Stimulated activated CD8-positive, alpha-beta memory T cell treated with anti-CD3 and anti-CD28 coated beads, Interleukin-4, amount 100 ng/mL, for 1 hour (primary cell): ENCODE measurements at places on chromosomes 2 and 18.

- no peak for DNase-seq
Measured at GRCh38 chr2:201639205-201639604, 4.1 kb downstream of the TMEM237 start.

DNA sequence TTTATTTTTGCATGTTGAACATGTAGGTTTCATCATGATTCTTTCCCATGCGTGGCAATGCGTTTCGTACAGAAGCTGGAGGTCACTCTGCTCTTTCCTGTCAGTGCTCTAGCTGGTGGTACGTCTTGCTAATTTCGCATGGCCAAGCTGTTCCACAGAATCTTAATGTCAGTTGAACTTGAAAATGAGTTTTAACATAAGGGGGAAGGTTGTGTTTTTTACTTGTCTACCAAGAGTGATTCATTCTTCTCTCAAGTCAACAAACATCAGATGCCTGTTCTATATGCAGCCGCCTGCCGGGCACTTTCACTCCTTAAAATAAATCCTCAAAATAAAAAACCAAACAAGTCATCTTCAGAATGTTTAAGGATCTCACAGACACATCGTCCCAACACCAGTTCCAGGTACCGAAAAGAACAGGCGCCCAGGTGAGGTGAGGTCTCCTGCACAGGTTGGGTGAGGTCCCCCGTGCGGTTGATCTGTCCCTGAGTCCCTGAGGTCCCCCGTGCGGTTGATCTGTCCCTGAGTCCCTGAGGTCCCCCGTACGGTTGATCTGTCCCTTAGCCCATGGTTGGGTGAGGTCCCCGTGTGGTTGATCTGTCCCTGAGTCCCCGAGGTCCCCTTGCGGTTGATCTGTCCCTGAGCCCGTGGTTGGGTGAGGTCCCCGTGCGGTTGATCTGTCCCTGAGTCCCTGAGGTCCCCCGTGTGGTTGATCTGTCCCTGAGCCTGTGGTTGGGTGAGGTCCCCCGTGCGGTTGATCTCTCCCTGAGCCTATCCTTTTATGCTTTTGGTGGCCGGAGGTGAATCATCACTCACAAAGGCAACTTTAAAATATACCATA, 57.0 kb upstream of the KCNG2 start:
- no peak for DNase-seq

GRCh38 chr2:120763508-120763907, 27.8 kb downstream of the GLI2 start:
- DNase-seq, result no peak

DNA sequence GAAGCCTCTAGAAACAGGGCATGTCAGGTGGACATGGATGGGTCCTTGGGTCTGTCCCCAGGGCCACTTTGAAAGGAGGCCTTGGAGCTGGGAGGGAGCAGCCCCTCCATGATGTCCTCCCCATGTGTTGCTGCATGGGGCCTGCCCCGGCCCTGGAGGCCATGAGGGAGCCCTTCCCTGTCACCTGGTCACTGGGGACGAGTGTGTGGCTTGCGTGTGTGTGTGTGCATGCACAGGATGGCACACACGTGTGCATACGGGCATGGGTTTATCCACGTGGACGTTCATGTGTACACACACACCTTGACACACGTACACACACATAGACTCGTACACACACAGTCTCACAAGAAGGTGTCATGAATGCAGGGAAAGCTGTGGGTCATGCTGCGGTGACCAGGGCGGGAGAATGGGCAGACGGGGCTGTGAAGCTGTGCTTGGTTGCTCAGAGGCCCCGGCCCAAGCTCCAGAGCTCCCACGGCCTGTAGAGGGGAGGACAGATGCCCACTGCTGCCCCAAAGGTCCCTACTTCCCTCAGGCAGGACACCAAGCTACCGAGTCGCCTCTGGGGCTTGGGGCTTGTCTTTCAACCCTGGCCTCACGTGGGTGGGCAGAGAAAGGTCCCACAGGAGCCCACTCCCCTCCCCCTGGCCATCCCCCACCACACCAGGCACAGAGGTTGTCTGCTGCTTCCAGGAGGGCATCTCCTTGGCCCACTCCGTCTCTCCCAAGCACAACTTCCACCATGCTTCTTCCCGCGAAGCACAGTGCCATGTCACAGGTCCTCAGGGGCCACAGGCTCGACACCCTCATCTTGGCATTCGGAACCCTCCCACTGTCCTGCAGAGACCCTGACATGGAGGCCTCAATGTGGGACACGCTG, 42.3 kb upstream of the GPC1 start:
- DNase-seq, result no peak

- no peak for DNase-seq
Measured at GRCh38 chr18:52348209-52348608, 8.2 kb downstream of the DCC start.

DNA sequence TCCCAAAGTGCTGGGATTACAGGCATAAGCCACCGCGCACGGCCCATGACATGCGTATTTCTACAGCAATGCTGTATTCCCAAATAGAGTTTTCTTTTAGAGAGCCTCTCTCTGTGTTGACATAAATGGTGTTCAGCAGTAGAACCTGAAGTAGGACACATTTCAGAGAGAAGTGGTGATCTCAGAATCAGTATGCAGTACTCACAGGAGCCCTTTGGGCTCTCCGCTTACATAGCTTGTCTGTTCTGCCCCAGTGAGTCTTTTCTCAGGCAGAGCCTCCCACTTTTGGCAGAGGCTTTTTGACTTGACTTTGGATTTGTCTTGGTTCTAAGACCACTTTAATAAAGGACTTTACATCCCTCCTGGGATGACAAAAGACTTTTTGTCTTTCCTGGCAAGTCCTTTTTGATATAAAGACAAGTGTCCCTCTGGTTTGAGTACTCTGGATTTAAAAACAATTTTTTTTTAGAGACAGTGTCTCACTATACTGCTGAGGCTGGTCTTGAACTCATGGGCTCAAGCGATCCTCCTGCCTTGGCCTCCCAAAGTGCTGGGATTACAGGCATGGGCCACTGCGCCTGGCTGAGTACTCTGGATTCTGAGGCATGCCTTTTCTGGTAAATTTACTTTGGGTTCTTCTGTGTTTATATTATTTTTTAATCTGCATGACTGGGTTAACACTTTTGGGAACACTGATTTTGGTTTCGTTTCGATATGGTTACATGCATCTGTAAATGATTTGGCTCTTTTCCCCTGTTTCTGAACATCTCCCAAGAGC, 113.3 kb downstream of the SMAD2 start:
- no peak for DNase-seq

DNA sequence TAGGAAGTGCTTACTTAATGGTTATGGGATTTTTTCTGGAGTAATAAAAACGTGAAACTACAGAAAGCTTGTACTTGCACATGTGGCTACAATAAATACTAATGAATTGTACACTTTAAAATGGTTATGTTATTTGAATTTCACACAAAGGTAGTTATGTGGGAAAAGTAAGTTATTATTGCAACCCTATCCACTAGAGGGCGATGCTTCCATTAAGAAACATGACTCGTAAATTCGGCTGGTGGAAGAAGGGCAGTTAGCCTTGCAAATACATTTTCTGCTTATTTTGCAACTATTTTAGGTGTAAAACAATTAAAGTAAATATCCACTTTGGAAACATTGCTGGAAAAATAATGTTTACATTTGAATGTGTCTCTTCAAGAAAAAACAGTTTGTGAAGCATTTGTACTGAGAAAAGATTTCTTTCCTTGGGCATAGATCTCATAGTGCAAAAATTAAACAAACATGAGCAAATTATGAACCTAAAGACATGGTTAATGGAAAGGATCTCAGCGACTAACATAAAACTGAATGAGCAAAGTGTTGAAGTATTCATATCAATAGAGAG, 68.1 kb upstream of the CSRNP3 start:
- no peak for DNase-seq

GRCh38 chr18:10453806-10454680, at the start of gene APCDD1:
Gene APCDD1 (plus strand): TSS chr18:10454635. CDS start chr18:10454982, 347 bp downstream.
- DNase-seq, result no peak

- DNase-seq, result no peak
Measured at GRCh38 chr2:201234663-201235135, 25.6 kb upstream of the CASP8 start.

GRCh38 chr2:101820519-101820918, 123.0 kb downstream of the MAP4K4 start:
- DNase-seq, result no peak

GRCh38 chr2:234401426-234401825, 95.5 kb downstream of the ARL4C start:
- no peak for DNase-seq

DNA sequence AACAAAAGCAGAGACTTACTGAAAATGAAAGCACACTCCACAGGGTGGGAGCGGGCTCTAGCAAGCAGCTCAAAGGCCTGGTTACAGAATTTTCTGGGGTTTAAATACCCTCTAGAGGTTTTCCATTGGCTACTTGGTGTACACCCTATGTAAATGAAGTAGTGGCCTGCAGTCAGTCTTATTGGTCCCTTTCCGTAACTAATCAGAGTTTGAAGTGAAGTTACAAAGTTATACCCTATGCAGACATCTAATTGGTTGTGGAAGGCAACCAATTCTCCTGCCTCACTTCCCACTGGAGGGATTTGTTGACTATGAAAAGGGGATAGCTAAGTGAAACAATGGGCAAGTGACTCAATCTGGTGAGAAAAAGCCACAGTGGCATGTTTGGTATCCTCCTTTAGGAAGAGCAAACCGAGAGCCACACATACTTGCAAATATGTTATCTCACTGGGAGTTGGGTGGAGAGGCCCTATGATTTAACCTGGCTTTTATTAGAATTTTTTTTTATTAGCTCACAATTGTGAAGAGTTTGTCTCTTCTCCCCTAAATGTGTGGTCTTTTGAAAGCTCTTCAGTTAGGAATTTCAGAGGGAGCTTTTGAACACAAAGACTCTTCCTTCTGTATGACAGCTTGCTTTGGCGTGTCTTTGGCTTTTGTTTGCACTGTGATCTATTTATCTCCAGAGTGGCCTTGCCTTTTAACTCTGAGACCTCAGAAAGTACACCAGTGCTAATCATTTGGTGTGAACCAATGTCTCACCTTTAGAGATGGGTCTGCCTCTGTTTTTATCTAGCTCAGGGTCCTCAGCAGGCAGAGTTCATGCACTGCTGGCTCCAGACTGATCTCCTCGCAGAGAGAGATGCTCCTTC, 69.6 kb downstream of the MAP4K4 start:
- no peak for DNase-seq

GRCh38 chr2:30938196-30938595, 130.9 kb upstream of the CAPN13 start:
- DNase-seq, result no peak

DNA sequence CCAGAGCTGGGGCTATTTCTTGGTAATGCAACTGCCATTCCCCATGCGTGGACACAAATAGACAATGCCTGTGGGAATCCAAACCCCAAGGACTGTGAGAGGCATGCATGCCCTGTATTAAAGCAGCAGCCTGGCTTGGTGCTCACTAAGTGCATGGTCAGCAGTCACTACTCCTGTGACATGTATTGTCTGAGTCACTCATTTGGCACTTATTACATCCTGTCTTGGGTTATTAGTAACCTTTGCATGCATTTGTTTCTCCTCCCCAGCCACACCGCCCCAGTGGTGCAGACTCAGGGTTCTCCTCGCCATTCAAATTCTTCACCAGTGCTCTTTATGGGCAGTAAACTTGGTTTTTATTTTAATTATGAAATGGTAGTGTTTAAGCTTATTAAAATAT, 30.2 kb downstream of the PRKCE start:
- no peak for DNase-seq

GRCh38 chr2:69693059-69693774, 48.7 kb upstream of the ANXA4 start:
- no peak for DNase-seq

DNA sequence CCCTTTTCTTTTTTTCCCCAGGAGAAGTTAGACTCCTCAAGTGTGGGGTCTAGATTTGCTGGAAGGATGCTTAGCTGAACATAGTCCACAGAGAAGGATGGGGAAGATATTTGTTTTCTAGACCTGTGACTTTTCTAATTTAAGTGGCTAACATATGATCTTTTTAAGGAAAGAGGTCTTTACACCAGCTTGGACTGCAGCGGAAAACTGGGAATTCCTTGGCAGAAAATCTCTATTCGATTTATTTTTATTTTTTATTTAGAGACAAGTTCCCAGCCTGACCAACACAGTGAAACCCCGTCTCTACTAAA, 148.4 kb downstream of the MYCN start:
- no peak for DNase-seq

DNA sequence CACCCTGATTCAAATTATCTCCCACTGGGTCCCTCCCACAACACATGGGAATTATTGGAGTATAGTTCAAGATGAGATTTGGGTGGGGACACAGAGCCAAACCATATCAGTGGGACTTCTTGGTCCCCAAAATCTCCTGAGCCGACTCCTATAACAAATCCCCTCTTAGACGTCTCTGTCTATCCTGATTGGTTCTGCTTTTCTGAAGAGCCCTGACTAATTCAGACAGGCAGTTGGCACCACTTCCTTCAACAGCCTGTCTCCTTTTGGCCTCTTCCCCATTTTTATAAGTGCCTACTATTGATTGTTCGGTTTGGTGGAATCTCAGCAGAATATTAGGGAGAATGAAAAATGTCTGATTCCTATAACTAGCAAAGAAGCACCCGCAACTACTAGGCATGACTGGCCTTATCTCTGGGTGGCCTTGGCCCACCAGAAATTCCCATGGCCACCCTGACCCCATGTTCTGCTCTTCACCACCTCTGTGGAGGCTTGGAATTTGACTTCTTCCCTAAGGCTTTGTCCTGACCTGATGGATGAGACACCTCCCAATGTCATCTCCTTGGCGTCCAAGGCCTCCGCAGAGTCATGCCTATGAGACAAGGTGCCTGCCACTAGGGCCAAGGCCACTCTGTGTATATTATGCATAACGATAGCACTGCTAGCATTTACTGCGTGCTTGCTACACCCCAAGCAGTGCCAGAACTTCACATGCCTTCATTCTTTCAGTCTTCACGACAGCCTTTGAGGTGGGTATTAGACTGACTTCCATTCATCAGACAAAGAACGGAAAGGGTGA, 218.9 kb upstream of the COPS8 start:
- DNase-seq, result no peak

DNA sequence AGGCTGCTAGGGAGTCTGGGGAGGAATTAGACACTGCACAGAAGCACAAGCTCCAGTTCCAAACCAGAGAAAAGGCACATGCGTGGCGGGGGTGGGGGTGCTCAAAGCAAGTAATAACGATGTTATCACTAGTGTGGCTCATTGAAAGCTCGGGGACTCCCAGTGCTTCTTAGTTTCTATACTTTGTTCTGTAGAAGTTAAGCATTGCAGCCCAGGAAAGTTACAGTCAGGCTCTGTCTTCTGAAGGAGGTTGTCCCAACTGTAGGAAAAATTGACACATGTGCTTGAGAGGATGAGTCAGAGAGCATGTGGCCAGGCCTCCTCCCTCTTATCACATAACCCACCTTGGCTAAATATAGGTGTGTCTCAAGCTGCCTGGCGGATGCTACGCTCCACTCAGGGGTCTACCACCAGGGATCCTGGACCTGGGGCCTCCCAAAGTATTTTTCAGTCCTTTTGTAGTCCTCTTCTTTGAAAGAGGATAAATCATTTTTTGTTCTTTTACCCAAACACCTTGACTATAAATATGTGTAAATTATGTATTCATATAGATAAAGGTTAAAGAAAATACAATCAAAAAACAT, 3.8 kb downstream of the GALNT5 start:
- DNase-seq, result no peak
